ENCODE measurements at places on chromosomes 7 and 10.

DNA sequence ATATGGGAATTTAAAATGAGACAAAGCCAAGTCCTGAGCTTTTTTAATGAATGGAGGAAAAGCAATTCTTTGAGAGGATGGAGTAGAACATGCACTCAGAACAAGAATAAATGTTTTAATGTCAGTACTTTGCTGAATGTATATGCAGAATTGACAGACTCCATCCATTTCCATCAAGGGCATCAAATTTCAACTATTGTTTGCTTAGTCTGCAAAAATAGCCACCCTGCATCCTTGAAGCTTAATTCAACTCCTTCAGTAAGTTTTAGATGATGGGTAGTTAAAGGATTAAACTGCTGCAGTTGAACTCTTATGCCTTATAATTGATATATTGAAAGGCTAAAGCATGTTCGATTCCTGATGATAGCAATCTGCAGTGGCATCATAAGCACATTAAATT, 99.7 kb upstream of the IFRD1 start:
- DNase-seq: no peak

- no peak for DNase-seq
Measured at GRCh38 chr10:28312572-28312971, 9.7 kb upstream of the MPP7 start.

DNA sequence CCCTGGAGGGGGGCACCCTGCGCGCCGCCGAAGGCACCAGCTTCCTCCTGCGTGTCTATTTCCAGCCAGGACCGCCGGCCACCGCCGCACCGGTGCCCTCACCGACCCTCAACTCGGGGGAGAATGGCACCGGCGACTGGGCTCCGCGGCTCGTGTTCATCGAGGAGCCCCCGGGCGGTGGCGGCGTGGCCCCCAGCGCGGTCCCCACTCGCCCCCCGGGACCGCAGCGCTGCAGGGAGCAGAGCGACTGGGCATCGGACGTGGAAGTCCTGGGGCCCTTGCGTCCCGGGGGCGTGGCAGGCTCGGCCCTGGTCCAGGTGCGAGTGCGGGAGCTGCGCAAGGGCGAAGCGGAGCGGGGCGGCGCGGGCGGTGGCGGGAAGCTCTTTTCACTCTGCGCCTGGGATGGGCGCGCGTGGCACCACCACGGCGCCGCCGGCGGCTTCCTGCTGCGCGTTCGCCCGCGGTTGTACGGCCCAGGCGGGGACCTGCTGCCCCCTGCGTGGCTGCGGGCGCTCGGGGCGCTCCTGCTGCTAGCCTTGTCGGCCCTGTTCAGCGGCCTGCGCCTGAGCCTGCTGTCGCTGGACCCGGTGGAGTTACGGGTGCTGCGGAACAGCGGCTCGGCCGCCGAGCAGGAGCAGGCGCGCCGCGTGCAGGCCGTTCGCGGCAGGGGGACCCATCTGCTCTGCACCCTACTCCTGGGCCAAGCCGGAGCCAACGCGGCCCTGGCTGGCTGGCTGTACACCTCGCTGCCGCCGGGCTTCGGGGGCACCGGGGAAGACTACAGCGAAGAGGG, 594 bp downstream of the CNNM1 start:
- DNase-seq: no peak

DNA sequence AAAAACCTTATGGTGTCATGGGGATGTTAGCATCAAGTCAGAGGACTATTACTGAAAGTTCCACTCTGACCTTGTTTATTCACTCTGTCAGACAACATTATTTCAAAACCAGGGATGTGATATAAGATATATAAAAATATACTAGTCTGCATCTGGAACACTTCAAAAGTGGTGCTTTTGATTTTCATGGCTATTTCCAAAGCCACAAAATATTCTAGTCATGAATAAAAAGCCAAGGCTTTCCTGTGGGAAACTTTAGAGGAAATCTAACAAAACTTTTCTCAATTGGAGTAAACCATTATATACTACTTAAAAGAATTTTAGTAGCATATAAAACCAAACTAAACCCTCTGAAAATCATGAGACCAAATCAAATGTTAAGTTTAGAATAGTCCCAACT, 205.2 kb downstream of the TMEM26 start:
- no peak for DNase-seq

GRCh38 chr10:91144961-91145360, 75.5 kb upstream of the PCGF5 start:
- no peak for DNase-seq

GRCh38 chr10:38007551-38007950, 2.9 kb upstream of the ZNF33A start:
- no peak for DNase-seq

GRCh38 chr7:137342828-137343261, 688 bp downstream of the PTN start:
- no peak for DNase-seq
